ENCODE measurements at places on chromosomes 2 and 18.
A peak's percentile ranks its signal among the peaks of the same experiment; 100 is the strongest.

- no peak for DNase-seq
Measured at GRCh38 chr18:66662632-66663031, 58.7 kb upstream of the CDH19 start.

- DNase-seq = no peak
Measured at GRCh38 chr2:27078267-27079194, at the start of gene EMILIN1. TSS of gene EMILIN1 (plus strand) at chr2:27078615. CDS start at chr2:27079066, 451 bp downstream.

DNA sequence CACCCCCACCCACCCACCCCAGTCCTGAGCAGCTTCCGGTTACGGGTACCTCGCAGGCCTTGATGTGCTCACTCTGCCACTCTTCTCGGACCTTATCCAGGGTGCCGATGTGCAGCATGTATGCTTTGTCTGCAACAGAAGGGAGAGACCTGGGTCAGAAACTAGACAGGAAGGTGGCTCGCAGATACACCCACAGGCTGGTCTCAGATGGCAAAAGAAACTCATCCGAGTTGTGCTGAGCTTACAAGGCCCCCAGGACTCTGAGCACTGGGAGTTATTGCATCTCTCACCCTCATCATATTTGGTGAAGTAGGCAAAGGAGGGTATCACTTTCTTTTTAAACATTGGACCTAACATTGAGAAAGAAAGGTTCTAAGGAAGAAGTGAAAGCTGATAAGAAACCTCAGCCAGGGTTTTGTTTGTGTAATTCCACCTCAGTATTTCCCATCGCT, 30.6 kb upstream of the EPG5 start:
- DNase-seq = peak; percentile 51

- DNase-seq = no peak
Measured at GRCh38 chr2:164667566-164667965, 46.3 kb upstream of the GRB14 start.

DNA sequence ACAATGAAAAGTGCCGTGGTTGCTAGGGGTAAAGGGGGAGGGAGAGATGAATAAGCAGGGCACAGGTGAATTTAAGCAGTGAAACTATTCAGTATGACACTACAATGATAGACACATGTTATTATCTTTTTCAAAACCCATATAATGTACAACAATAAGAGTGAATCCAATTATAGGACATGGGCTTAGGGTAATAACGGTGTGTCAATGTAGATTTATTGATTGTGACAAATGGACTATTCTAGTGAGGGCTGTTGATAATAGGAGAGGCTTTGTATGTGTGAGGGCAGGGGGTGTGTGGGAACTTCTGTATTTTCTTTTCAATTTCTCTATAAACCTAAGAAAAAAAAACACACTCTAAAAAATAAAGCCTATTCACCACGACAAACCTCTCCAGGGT, 223.8 kb downstream of the RIT2 start:
- no peak for DNase-seq

DNA sequence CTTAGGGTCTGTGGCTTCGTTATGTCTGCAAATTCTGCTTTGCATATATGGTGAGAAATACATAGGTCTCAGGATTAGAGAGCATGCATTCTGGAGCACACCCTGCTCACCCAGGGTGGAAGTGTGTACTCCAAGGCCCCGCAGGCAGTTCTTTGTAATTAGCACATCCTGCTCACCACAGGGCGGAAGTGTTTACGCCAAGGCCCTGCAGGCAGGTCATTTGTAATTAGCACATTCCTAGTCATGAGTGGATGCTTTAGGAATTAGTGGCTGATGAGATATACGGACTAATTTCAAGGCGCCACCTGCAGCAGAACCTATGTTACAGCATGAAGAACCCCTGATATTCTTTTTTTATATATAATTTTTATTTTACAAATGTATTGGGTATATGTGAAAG, 4.2 kb downstream of the ALLC start:
- no peak for DNase-seq

GRCh38 chr2:71348302-71348701, 16.7 kb downstream of the ZNF638 start:
- DNase-seq = no peak

DNA sequence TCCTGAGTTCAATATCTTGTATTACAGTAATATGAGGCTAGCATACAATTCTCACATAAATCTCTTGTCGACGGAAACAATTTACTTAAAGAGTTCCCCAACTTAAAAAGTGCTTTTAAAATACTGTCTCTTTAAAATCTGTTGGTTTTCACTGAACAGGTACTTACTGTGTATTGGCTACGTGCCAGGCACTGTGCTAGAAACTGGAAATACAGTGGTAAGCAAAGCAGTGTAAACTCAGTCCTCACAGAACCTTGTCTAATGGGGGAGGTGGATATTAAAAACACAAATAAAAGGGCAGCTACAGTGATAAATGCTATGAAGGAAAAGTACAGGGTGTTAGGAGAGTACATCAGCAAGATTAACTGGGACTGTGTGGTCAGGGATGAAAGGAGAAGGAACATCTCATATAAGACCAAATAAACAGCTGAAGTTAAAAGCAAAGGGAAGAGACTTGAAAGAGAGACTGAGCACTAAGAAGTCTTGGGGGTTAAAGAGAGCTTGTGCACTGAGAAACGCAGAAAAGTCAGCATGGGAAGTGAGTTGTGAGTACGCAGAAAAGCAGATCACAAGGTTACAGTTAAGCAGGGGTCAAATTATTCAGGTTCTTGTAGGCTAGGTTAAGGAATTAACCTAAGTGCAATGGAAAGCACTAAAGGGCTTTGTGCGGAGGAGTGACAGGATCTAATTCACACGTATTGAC, 52.5 kb downstream of the USP40 start:
- no peak for DNase-seq

- peak; percentile 76 for DNase-seq
Measured at GRCh38 chr2:231900486-231900942, 25.7 kb downstream of the NPPC start.

- peak; percentile 21 for DNase-seq
Measured at GRCh38 chr2:175003875-175004729, 1.1 kb downstream of the CHN1 start.

DNA sequence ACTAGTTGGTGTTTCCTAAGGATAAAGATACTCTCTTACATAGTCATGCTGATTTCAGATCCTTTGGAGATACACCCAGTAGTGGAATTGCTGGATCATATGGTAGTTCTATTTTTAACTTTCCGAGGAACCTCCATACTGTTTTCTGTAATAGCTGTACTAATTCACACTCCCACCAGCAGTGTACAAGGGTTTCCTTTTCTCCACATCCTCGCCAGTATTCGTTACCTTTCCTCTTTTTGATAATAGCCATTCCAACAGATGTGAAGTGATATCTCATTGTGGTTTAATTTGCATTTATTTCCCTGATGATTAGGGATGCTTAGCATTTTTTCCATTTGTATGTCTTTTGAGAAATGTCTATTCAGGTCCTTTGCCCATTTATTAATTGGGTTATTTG, 34.0 kb downstream of the ACTR2 start:
- DNase-seq = no peak

GRCh38 chr18:23626451-23627279, 36.0 kb downstream of the ANKRD29 start:
- DNase-seq = no peak

DNA sequence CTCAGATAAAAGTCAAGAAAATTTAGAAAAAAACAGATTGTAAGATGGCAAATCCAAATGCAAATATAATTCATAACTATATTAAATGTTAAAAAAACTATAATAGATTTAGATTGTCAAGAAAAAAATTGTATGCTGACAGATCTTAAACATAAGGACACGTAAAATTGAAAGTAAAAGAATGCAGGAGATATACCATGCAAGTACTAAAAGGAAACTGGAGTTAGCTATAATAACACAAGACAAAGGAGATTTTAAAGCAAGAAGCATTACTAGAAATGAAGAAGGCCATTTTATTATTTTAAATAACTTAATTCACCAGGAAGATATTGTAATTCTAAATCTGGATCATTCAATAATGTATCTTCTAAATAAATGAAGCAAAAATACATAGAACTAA, 48.3 kb downstream of the TTC21B start:
- DNase-seq = no peak

DNA sequence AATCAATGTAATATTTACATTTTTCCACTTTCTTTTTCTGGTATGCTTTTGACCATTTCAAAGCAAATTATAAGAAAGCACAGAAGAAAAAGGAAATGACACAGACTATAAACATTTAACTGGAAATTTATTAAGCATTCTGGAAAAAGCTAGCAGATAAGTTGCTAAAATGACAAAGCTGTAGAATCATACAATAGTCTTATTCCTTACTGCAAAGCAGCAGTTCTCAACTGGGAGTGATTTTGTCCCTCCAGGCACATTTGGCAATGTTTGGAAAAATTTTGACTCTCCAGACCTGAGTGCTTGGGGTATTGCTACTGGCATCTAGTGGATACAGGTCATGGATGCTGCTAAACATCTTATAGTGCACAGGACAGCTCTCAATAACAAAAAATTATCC, 75.1 kb downstream of the MBD5 start:
- no peak for DNase-seq

- no peak for DNase-seq
Measured at GRCh38 chr2:160390544-160391455, 102.8 kb downstream of the RBMS1 start.

GRCh38 chr18:29080946-29081345, 904.0 kb upstream of the CDH2 start:
- DNase-seq = no peak

DNA sequence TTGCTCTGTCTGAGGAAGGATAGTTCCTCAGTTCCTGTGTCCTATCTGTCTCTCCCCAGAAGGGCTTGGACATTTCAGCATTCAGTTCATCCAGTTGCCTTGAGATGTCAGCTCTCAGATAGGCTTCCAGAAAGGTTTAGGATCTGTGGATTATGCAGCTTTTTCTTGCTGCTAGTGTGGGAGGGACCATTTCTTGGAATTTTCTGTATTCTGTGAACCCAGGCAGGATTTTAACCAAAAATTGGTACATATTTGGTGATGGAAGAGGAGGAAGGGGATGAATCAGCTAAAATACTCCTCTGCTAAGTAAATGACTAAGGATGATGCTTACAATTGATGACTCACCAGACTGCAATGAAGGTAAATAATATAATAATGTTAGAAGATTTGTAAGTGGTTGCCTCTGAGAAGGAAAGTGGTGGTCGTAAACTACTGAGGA, 58.6 kb upstream of the DOCK10 start:
- DNase-seq = no peak

GRCh38 chr2:27752551-27753237, 18.8 kb upstream of the MRPL33 start:
- no peak for DNase-seq

- DNase-seq = no peak
Measured at GRCh38 chr2:197102231-197102630, 175.7 kb upstream of the PGAP1 start.

GRCh38 chr2:58594762-58595161, 353.6 kb upstream of the FANCL start:
- no peak for DNase-seq

- DNase-seq = no peak
Measured at GRCh38 chr2:17637131-17637906, 96.8 kb downstream of the VSNL1 start.

DNA sequence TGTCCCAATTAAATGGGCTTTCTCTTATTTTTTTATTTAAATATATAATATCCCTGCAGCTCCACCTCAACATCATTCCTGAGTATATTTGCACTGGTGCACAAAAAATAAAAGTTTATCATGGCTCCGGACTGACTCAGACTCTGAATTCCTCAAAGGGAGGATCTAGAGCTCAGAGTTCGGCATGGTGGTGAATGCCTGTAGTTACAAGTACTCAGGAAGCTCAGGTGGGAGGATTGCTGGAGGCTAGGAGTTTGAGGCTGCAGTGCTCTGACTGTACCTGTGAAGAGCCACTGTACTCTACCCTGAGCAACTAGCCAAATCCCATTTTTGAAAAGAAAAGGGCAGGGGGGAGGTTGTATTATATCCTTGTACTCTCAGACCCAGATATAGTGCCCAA, 52.8 kb upstream of the NRXN1 start:
- DNase-seq = no peak

- DNase-seq = no peak
Measured at GRCh38 chr2:222572751-222573174, 83.1 kb downstream of the FARSB start.

GRCh38 chr2:110650346-110650745, 27.5 kb downstream of the BUB1 start:
- DNase-seq = no peak

DNA sequence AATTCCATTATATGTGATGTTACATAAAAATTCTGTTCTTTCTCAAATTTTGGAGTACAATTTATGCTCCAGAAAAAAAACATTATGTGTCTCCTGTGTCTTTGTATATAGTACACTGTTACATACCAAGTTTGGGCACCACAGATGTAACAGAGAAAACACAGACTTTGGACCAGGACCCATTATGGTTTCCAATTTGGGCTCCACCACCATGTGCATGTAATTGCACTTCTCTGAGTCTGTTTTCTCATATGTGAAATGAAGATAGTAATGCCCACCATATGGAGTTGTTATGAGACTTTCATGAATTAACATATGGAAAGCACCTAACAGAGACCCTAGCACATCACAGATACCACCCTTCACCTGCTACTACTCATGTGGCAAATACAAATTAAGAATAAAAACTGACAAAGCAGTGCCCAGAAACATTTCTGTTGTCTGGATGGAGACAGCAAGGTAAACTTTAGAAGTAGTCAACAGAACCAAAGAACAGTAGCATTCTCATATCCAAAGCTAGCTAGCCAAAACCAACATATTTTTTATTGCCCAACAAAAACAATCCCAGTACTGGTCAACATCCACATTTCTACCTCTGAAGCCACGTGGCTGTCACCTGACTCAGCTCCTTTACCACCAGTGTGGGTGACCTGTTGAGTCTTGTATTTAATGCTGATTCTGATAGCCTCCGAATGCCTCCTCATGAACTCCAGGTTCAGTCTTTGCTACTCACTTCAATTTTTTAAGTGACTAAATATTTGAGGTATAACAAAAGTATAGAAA, 42.9 kb downstream of the ANTXR1 start:
- DNase-seq = no peak

DNA sequence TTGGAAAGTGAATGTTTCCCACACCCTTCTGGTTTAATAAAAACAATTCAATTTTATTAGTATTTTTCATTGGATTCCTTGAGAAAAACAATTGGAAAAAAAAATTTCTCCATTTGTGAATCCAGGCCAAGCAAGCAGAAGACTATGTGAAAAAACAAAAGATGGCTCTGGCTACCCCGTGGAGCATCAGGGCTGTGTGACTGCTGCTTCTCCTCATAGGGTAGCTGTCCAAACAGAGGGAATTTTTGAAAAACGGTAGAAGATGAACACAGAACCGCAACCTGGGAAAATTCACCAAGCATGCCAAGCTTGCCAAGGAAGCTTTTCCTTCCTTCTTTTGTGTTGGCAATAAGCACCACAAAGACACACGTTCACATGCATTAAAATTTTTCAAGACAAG, 71.3 kb upstream of the ACVR2A start:
- no peak for DNase-seq

DNA sequence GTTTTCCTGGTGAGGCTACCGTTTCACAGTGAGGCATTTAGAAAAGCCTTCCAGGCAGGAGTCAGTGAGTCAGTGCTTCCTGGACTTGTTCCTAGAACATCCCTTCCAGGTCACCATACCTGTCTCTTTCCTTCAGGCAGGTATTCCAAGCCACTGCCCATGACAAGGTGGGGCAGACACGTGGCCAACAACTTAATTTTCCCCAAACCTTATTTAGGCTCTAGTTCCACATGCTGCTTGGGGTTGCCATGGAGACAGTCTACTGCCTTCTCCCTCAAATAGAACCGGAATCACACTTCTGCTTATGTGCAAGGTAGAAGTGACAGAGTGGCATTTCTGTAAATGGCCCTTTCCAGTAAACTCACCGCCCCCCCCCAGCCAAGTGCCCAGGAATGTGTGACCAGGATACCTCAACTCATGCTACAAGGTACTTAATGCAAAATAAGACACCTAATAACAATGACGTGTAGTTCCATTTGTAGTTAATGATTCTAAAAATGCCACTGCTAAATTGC, 258.3 kb downstream of the PRKCE start:
- DNase-seq = no peak

Data from activated CD4-positive, alpha-beta T cell treated with anti-CD3 and anti-CD28 coated beads, Interleukin-2, amount 50 U/mL, for 48 hours (primary cell).